GM04504 (cell line): ENCODE measurements at places on chromosomes 7 and 10.

GRCh38 chr7:46945328-46945727, 636.6 kb downstream of the TNS3 start:
- DNase-seq: peak; percentile 43

DNA sequence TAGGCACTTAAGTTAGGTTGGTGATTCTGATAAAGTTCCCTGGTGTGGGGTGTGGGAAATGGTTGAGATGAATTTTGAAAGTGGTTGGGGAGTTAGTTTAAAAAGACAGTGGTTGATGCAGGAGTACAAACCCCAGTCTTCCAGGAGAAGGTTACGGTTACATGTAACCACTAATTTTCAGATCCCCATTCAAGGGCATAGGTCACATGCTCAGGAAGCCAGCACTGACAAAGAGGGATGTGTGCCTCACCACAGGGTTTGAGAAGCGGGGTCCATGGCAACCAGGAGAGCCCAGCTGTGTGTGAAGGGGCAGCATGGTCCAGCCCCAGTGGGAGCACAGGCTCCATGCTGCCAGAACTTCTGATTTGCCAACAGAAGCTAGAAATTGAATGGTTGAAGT, 144.2 kb downstream of the MDFIC start:
- no peak for DNase-seq

GRCh38 chr7:128093614-128094570, 62.7 kb upstream of the LRRC4 start:
- DNase-seq: no peak

- no peak for DNase-seq
These were observed 72.5 kb downstream of the CAV1 start for GRCh38 chr7:116597384-116597783.

DNA sequence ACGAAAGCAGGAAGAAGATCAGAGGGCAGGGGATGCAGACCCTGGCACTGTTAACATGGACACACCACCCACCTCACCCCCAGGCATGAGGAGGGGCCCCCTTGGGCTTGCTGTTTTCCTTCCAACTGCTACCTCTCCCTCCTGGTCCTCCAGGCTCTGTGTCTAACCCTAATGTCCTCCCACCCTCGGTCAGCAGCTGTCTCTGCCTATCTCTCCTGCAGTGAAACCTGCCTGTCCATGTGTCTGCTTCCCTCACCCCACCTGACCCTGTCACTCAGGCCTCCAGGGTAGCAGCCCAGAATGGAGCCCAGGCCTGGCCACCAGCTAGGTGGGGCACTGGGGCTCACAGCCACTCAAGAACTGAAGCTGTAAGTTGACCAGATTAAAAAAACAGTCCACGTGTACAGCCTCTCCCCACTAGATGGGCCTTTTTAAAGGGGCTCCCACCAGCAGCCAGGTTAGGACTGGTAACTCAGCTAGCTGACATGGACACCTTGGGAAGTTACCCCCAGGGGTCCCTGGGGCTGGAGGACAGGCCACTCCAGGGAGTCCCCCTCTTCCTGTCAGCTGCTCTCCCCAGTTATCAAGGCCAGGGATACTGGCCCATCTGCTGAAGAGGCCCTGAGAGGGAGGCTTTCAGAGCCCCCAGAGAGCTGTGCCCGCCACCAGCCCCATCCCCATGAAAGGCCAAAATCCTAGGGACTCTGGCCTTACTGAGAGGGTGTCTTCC, 1.5 kb downstream of the SMARCD3 start:
- no peak for DNase-seq

- DNase-seq: no peak
These were observed 143.7 kb downstream of the CUX1 start for GRCh38 chr7:101960985-101961708.

GRCh38 chr7:56092789-56093531, at the start of gene PHKG1:
TSS of gene PHKG1 (minus strand) at chr7:56092952. CDS start at chr7:56088941, 4,011 bp downstream.
- DNase-seq: peak; percentile 88

DNA sequence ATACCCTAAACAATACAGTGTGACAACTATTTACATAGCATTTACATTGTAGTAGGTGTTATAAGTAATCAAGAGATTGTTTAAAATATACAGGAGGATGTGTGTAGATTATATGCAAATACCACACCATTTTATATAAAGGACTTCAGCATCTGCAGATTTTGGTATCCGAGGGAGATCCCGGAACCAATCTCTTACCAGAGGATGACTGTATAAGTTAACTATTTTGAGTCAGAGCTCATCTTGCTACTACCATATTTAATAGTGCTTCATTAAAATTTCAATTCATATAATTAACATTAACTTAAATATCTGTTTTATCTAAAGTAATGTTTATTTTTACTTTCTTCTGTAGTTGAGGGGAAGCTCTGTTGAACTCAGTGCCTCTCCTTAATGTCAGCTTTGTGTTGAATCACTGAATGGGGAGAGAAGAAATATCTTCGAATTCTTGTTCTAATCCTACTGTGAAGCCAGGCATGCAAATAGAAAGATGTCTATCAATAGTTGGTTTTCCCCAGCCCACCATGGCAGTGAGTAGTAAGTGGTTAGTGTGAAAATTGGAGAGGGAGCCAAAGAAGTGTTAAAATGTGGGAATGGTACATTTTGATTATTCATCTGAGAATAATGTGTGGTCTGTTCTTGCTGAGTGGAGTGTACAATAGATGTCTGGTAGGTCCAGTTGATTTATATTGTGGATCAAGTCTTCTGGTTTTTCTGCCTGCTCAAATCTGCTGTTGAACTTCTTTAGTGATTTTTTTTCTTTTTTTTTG, 90.1 kb upstream of the CYP26C1 start:
- DNase-seq: no peak

GRCh38 chr10:45433716-45434469, 59.9 kb downstream of the ALOX5 start:
- no peak for DNase-seq

- DNase-seq: no peak
These were observed 354.2 kb downstream of the DNAJB6 start for GRCh38 chr7:157690833-157691585.

- no peak for DNase-seq
These were observed 427.6 kb downstream of the PHTF2 start for GRCh38 chr7:78226059-78226719.

DNA sequence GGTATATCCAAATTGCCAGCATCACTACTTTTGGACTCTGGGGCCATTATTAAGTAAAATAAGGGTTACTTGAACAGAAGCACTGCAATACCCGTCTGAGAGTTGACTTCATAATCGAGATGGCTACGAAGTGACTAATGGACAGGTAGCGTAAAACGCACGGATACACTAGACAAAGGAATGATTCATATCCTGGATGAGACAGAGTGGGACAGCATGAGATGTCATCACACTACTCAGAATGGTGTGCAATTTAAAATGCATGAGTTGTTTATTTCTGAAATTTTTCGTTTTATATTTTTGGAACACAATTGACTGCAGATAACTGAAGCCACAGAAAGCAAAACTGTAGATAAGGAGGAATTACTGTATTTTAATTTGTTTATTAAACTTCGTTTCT, 421.5 kb upstream of the LRGUK start:
- peak; percentile 11 for DNase-seq

- no peak for DNase-seq
These were observed 37.1 kb downstream of the COBL start for GRCh38 chr7:51279391-51280023.

- no peak for DNase-seq
These were observed 24.5 kb upstream of the YWHAG start for GRCh38 chr7:76383089-76383944.

GRCh38 chr10:101938305-101939007, 94.9 kb upstream of the KCNIP2 start:
- DNase-seq: peak; percentile 40

DNA sequence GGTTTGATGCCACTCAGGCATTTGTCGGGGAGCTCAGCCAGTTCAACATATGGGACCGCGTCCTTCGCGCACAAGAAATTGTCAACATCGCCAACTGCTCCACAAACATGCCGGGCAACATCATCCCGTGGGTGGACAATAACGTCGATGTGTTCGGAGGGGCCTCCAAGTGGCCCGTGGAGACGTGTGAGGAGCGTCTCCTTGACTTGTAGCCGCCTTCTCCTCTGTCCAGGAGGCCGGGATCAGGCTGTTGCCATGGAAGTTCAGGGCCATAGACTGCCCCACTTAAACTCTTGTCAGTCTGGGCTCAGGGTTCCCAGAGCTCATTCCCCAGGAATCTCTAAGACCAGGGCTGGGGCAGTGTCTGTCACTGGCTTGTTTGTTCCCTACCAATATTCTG, 11.3 kb downstream of the NPTX2 start:
- DNase-seq: no peak

GRCh38 chr7:24821045-24821753, 63.9 kb upstream of the GSDME start:
- DNase-seq: peak; percentile 87

- peak; percentile 56 for DNase-seq
These were observed 96.5 kb upstream of the CREB5 start for GRCh38 chr7:28315565-28316410.

DNA sequence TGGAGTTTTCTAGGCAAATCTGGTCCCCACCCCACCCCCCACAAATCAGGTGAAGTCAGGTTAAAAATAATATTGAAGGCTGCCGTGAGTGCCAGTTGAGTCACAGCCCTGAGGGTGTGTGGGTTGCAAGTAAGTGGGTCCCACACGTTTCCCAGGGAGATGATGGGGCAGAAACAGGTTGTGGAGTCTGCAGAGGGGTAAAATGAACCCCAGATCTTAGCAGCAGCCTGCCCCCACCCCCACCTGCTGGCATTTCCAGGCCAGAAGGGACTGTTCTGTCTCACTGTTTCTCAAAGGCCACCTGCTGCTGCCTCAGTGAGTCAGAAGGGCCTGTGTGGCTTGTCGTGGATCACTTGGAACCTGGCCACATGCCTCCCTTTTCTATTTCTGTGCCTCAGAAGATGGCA, 59.8 kb upstream of the SMNDC1 start:
- no peak for DNase-seq

DNA sequence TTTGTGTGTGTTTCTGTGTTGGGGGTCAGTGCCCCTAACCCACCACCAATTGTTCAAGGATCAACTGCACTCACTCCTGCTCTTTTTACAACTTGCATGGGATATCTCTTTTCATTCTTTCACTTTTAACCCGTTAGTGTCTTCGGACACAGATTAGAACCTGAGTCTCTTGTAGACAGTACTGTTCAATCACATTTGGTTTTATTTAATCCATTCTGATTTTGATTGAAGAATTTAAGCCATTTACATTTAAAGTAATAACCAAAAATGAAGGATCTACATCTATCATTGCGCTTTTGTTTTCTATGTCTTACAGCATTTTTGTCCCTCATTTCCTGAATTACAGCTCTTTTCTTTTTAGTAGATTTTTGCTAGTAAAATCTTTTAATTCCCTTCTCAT, 43.6 kb downstream of the ZNF248 start:
- no peak for DNase-seq

- no peak for DNase-seq
These were observed 9.4 kb downstream of the NIPSNAP2 start for GRCh38 chr7:55973747-55974250.

- no peak for DNase-seq
These were observed 147.3 kb upstream of the VSTM2A start for GRCh38 chr7:54394834-54395233.

DNA sequence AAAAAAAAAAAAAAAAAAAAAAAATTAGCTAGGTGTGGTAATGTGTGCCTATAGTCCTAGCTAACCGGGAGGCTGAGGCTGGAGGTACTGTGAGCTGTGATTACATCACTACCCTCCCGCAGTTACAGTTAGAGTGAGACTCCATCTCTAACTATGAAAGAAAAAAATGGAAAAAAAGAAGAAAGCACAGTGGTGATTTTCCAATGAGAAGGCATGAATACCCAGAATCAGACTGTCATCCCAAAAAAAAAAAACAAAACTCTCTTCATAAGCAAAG, 269.9 kb upstream of the MKLN1 start:
- no peak for DNase-seq

DNA sequence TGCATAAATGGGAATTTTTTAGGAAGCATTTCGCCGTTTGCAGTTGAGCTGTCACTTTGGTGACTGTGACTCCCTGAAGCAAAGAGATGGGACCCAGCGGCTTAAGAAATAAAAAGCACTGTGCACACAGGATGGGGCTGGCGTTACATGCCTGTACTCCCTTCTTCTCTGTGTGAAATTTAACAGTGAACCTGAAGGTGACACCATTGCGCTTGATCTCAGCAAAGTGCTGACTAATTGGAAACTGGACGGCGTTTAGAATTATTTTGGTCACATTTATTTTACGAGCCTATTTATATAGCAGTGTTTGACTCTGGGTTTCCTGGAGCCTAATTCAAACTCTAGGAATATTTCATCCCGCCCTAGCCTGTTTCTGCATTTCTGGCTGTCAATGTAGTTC, 146.2 kb downstream of the PAXIP1 start:
- no peak for DNase-seq

- DNase-seq: no peak
These were observed 97.7 kb downstream of the HTR5A start for GRCh38 chr7:155167706-155168365.

DNA sequence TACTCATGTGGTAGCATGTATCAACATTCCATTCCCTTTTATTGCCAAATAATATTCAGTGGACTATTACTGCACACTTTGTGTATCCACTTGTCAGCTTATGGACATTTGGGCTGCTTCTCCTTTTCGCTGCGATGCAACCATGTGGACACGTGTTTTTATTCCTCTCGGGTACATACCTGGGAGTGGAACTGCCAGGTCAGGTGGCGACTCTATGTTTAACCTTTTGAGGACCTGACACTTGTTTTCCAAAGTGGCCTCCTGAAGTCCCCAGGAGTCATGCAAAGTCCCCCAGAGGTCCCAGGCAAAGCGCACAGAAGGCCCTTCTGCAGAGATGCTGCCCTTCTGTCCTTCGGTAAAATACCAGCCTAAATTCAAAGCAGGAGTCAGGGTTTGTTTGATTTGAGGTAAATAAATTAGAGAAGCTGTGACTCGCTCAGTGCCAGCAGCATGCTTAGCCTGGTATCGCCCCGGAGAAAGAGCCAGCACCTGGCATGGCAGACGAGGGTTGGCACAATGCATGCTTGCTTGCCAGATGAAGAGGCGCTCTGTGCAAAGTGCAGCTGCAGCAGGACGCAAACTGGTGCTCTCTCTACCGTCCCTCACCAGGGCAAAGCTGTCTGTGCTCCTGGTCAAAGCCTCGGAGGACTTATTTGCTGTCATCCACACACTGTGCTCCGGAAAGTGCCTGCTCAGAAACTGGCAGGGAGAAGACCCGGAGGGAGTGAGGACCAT, 37.8 kb downstream of the HIPK2 start:
- no peak for DNase-seq

GRCh38 chr10:71209731-71210541, 2.4 kb upstream of the UNC5B start:
- DNase-seq: no peak

GRCh38 chr10:34413214-34413613, 401.9 kb downstream of the PARD3 start:
- DNase-seq: no peak
